Vagina (tissue), 2 donors: ENCODE measurements at places on chromosomes 2 and 18. TPM values are rescaled to one million over a fixed set of nuclear protein-coding genes. Genes with fewer than 3 reads are reported as not detected.

Gene CXCR2
- 6.4 TPM for total RNA-seq

Gene CGREF1
- total RNA-seq, result 2.2 TPM

Gene IFIH1
- 12.3 TPM for total RNA-seq

Gene ZSWIM2
- not detected for total RNA-seq

Gene ZNF2
- 4.2 TPM for total RNA-seq

Gene CSRNP3
- total RNA-seq, result 2.7 TPM

Gene SUCLG1
- total RNA-seq, result 63.8 TPM

Gene PCARE
- total RNA-seq, result not detected

Gene GKN1
- not detected for total RNA-seq

Gene NCKAP5
- total RNA-seq, result 8.8 TPM

Gene COL5A2
- total RNA-seq, result 33.1 TPM

Gene TSPYL6
- total RNA-seq, result not detected

Gene TRIM43
- not detected for total RNA-seq

Gene SMPD4
- total RNA-seq, result 45.2 TPM

Gene CRYGC
- total RNA-seq, result not detected

Gene OTOS
- total RNA-seq, result not detected

Gene ILKAP
- 62.6 TPM for total RNA-seq

Gene RNPEPL1
- 65.1 TPM for total RNA-seq

Gene UGT1A5
- 1.2 TPM for total RNA-seq

Gene CHRND
- not detected for total RNA-seq

Gene LRP1B
- total RNA-seq, result 8.8 TPM

Gene EPB41L3
- total RNA-seq, result 53.0 TPM

Gene PLGLB2
- 2.0 TPM for total RNA-seq

Gene LRRC30
- total RNA-seq, result not detected

Gene IL1A
- total RNA-seq, result 0.98 TPM

Gene CKAP2L
- total RNA-seq, result 1.2 TPM

Gene CNDP2
- 52.5 TPM for total RNA-seq

Gene SNRNP27
- total RNA-seq, result 62.9 TPM

Gene BCL11A
- 48.4 TPM for total RNA-seq

Gene CABYR
- 0.74 TPM for total RNA-seq

Gene PROKR1
- total RNA-seq, result not detected

Gene FIGN
- total RNA-seq, result 3.2 TPM

Gene MROH2A
- not detected for total RNA-seq

Gene FBXO15
- total RNA-seq, result not detected

Gene KIF5C
- 13.3 TPM for total RNA-seq

Gene SH3RF3
- 10.8 TPM for total RNA-seq

Gene AGXT
- not detected for total RNA-seq

Gene RGPD3
- 0.25 TPM for total RNA-seq

Gene NRBP1
- total RNA-seq, result 62.6 TPM

Gene ABCG8
- total RNA-seq, result not detected

Gene NPAS2
- total RNA-seq, result 37.6 TPM

Gene SLC9A4
- not detected for total RNA-seq

Gene SLC38A11
- total RNA-seq, result 2.2 TPM

Gene REL
- 29.0 TPM for total RNA-seq
